ENCODE measurements at places on chromosomes 6 and 20.

GRCh38 chr20:56427797-56428196, 15.7 kb downstream of the CASS4 start:
- no peak for DNase-seq

GRCh38 chr20:41317546-41318270, at the start of gene ZHX3:
TSS of gene ZHX3 (minus strand) at chr20:41317731. CDS start at chr20:41204916, 112,815 bp downstream.
- peak; percentile 96 for DNase-seq

DNA sequence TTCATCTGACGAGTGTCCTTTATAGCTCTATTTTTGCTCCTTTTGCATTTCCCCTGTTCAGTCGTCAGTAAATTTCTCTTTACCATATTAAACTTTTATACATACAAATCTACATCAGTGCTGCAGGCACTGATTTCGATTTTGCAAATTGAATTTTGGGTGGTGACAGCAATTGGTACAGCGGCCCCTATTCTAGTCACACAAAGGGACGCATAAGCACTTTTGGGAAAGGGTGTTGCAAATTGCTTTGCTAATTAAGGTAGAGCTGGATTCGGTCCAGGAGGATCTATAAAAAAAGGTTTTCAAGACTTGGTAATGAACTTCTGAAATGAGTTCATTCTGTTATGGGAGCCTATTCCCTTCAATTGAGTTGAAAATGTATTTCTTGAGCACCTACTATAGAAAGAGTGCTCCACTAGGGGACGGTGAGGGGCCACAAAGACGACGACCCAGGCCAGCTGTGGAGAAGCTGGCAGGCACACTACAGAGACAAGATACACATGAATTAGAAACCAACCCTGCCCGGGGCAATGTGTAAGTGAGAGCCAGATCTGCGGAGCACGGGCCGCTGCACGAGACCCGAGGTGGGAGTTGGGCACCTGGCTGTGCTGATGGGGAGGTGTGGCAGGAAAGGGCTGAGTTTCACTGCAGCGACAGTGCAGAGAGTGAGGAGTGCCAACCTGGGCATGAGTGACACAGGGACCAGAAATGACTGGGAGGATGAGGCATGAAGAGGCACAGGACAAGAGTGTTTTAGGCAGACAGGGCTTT, 5.4 kb downstream of the UQCC2 start:
- no peak for DNase-seq

DNA sequence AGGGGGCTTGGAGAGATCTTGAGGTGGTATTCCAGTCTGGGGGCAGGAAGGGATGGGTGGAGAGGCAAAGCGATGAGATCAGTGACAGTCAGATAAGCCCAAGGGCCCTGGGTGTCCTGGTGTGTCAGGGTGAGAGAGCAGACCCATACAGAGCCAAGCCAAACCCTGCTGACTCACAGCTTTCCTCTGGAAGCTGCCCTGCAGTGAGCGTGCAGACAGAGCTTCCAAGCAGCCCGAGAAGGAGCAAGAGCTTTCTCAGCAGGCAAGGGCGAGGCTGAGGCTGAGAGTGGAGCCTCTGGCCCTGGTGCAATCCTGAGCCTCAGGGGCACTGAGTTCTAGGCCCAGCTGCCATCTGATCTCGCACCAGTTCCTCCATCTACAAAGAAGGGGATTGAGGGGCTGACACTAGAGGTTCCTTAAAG, 91.1 kb upstream of the HIVEP1 start:
- no peak for DNase-seq

DNA sequence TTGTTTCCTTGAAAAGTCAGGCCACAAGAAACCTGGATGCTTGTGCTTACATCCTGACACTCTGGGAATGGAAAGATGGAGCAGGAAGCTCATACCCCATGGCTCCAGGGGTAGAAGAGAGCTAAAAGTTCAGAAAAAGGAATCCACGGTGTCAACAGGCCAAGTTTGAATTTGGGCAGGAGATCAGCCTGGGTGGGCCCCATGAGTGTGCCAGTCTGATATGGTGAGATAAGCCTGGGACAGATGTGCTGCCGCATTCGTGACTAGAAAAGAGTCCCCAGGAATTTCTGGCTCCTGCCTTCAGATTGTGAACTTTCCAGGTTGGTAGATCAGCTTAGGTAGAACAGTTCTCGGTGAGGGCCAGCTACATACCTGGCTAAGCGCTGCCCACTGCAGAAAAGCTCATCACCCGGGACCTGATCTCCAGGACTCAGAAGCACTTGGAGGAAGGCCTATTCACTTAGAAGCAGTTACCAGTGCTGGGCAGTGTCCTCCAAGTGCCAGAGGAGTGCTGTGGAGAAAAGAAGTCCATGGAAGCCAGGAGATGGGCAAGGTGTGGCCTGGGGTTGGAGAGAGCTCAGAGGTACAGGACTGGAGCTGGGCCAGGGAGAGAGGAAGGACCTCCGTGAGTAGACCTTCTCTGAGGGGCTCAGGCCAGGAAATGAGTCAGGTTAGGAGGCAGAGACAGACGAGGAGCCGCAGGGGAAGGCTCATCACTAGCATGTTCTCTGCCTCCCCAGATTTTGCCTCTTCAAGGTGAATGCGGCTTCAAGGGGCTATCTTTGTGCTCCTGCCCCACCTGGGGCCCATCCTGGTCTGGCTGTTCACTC, at the start of gene TSPO2:
Gene TSPO2, plus strand, starts transcription at position 242 of the 830 bp plus-strand sequence. Its CDS starts 519 bp downstream, at position 761.
- DNase-seq = no peak

- DNase-seq = no peak
Measured at GRCh38 chr6:167435209-167435728, 110.4 kb downstream of the TTLL2 start.

Data from substantia nigra (tissue), 51 donors.